Stimulated activated CD4-positive, alpha-beta T cell treated with anti-CD3 and anti-CD28 coated beads, Interleukin-2, amount 100 ng/mL, for 48 hours (primary cell): ENCODE measurements at places on chromosomes 12 and 14.
A peak's percentile ranks its signal among the peaks of the same experiment; 100 is the strongest.

- no peak for DNase-seq
Observed at GRCh38 chr14:99626041-99626648, 18.8 kb upstream of the HHIPL1 start.

- DNase-seq: no peak
Observed at GRCh38 chr12:21906919-21907493, 34.2 kb downstream of the ABCC9 start.

DNA sequence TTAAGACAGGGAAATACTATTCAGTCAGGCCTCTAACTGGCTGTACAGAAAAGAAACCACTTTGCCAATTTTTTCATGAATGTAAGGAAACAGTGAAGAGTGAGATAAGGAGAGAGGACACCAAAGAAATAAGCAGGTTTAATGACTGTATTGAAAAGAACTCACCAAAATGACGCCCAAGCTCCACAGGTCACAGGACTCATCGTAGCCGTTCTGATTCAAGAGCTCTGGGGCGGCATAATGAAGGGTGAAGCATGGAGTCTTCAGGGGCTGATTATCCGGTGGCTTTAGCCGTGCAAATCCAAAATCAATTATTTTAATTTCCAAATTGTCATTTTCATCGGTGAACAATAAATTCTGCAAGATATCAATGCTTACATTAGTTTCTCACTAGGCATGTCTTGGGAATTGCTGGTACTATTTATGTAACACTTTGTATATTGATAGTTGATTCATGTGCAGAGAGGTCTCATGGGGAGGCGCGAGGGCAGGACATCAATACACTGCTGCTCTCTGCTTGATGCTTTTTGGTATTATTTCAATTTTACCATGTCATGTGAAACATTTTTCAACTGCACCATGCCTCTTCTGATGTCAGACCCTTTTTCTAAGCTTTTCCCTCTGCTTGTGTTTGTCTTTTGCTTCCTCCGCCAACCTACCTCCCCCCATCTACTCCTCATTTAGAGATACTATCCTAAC lies 74.2 kb upstream of the TTC7B start:
- DNase-seq: no peak

DNA sequence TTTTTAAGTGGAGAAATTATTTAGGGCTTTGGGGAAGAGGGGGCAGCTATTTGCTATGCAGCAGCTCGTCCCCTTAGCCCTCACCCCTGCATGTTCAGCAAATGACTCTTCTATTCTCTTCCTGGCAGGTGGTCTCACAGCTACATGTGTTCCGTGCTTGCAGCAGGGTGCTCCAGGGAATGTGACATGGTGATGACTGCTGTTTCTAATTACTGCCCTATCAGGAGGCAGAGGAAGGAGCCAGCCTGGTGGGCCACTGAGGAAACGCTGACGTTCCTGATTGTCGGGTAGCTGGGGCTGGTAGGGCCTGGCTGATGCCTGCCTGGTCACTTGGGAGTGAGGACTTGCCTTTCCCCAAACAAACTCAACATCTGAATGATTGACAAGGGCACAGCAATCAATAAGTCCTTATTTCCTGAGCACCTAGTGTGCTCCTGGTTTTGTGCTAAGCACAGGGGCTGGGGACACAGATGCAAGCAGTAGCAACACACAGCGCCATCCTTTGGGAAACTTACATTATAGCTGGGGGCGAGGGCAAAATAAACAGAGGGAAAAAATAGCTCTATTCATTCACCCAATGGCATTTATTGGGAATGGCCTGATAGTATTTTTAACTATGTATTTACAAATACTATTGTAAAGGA lies 377.8 kb downstream of the FUT8 start:
- no peak for DNase-seq

- DNase-seq: peak; percentile 75
Observed at GRCh38 chr14:101628471-101628966, 67.2 kb downstream of the DIO3 start.

DNA sequence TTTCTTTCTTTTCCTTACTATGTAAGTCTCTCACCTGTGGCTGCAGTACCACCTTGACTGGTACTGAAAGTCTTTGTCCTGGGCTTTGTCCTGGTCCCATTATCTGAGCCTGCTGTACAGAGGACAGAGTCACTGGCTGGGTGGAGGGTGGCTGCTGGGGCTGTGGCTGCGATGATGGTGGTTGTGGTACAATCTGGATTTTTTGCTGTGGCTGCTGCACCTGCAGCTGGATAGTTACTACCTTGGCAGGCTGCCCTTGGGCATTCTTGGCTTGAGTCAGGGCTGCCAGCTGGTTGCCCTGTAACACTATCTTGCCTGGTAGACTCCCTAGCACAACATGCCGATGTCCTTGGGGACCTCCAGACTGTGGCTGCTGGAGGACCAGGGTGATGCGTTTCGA lies 27.0 kb downstream of the CHD8 start:
- no peak for DNase-seq

DNA sequence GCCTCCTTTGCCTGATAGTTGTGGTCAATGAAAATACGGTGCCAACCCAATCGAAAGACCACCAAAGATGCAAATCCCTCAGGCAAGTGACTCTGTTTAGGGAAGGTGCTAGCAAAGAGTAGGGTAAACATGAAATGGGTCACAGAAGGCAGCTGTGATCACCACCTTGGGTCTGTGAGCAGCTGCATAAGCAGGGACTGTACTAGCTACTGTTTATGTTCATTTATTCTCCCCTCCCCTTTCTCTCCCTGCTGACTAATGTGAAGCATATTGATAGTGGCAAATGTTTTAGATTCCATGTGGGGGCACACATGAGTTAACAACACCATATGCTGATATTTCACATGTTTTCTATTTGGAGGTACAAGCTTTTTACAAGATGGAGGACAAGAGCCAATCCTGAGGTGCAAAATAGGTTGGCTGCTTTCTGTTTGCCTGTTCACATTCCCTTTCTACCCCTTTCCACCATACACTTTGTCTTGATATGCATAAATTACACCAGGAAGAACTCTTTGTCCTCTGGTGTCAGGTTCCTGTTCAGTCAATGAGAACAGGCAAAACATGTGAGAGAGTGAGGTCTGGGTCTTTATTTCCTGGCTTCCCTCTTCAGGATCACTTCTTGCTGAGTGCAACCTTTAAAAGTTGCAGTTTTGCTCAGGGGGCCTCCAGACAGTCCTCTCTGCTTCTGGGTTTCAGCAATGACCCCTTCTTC lies 71.1 kb downstream of the AVPR1A start:
- DNase-seq: no peak

GRCh38 chr12:76623931-76624330 lies 64.4 kb upstream of the OSBPL8 start:
- no peak for DNase-seq

- no peak for DNase-seq
Observed at GRCh38 chr14:23793532-23793931, 157.4 kb downstream of the DHRS2 start.

DNA sequence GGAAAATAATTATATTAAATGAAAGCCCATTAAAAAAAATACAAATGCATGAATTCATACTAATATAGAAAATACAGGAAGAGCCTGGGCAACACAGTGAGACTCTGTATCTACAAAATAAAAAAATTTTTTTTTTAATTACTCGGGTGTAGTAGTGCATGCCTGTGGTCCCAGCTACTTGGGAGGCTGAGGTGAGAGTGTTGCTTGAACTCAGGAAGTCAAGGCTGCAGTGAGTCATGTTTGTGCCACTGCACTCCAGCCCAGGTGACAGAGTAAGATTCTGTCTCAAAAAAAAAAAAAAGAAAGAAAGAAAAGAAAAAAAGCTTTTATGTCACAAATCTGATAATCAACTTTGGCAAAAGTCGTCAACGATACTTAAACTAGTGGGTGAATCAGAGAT lies 80.6 kb upstream of the PLEKHA5 start:
- no peak for DNase-seq
